T-cell (primary cell): ENCODE measurements at places on chromosomes 1 and 21. TPM values are rescaled to one million over a fixed set of nuclear protein-coding genes. Genes with fewer than 3 reads are reported as not detected.

Gene ANGPTL3
- total RNA-seq = not detected

Gene HSD3B2
- total RNA-seq = not detected

Gene SLAMF9
- total RNA-seq = not detected

Gene FCMR
- total RNA-seq = 275 TPM

Gene SH2D2A
- total RNA-seq = 42.8 TPM

Gene LY9
- total RNA-seq = 98.1 TPM

Gene ESRRG
- total RNA-seq = not detected

Gene DCST1
- total RNA-seq = 0.58 TPM

Gene RORC
- 11.6 TPM for total RNA-seq

Gene PLEKHG5
- total RNA-seq = 9.9 TPM

Gene PTCH2
- 1.3 TPM for total RNA-seq

Gene LCE1E
- total RNA-seq = not detected

DNA sequence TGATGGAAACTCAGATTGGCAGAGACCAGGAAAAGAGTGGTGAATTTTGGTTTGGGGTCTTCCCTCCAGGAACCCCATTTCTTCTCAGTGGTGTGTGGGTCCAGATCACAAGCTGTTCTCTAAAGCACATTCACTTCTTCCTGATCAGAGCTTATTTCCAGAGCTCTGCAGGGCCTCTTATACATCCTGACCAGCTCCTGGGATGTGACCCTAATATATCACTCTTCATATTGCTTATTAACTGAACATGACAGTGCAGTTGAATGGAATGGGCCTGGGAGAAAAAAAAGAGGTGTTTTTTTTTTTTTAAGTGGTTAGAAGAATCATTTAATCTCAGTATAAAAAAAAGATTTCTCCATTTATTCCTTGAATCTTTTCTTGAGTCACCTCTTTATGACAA lies 29.6 kb upstream of the DNM3 start:
- no peak for DNase-seq

DNA sequence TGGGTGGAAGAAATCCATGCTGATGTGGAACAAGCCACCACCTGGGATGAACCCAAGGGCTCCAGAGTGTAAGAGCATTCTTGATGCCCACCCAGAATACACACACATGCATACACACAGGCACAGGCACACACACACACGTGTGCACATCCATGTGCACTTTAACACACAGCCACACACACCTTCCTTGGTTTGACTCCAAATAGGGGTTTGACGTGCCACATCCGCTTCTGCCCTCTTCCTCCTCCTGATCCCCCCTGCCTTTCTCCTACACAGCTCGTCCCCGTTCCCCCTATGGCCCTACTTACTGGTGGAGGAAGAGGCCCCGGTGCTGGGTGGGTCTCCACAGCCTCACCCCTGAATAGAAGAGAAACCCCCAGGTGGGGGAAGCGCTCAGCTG lies 16.0 kb downstream of the SPATA21 start:
- no peak for DNase-seq

- no peak for DNase-seq
Observed at GRCh38 chr1:177032434-177032833, 132.1 kb downstream of the ASTN1 start.

- no peak for DNase-seq
Observed at GRCh38 chr1:95352767-95353166, 118.8 kb downstream of the RWDD3 start.

DNA sequence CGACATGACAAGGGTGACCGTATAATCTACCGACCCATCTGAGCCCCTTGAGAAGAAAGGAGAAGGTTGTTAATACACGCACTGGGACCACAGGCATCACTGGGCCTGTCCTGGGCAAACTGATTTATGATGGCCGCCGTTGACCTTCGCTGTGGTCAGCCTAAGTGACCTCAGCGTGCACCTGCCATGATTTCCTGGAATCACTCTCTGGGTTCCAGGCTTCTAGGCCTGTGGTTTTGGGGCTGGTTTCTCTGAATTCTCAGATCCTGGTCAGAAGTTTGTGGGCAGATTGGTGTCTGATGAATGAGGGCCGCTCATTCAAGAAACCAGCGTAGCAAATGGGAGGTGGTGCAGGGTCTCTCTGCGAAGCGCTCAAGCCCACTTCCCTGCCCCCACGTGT lies 64.0 kb downstream of the SIK1 start:
- no peak for DNase-seq

GRCh38 chr1:112505878-112506277 lies 2.9 kb upstream of the WNT2B start:
- DNase-seq = no peak

GRCh38 chr21:33518899-33519298 lies 23.0 kb downstream of the GART start:
- no peak for DNase-seq

DNA sequence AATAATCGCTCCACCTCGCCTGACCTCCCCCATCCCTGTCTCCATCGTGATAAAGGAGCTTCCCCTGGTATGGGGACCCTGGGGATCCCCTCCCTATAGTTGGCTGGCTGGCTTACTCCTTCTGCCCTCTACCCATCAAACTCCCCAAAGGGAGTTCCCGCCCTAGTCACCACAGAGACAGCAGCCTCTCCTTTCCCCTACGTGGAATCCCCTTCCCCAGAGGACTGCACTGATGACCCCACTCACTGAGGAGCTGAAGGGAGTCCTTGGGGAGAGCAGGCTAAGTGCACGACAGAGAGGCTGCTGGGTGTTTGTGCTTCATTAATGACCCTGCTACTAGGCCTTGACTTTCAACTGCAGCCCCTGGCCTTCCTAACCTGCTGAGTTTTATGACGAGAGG lies 1.9 kb downstream of the CADM3 start:
- no peak for DNase-seq

DNA sequence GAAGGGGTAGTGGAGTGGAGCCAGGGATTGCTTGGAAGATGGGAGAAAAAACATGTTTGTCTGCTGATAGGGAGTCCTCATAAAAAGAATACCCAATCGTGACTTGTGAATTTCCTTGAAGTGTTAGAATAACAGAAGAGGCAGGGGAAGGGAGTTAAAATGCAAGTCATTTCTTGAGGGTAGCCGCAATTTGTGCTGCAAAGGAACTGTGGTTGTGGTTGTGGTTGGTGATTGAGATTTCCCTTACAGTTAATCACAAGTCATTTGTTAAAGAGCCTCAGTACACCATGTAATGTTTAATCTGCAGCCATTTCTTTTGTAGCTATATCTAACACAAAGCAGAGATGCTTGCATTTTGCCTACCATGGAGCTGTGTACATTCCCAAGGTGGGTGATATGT lies 38.5 kb upstream of the EGLN1 start:
- DNase-seq = peak; percentile 40

DNA sequence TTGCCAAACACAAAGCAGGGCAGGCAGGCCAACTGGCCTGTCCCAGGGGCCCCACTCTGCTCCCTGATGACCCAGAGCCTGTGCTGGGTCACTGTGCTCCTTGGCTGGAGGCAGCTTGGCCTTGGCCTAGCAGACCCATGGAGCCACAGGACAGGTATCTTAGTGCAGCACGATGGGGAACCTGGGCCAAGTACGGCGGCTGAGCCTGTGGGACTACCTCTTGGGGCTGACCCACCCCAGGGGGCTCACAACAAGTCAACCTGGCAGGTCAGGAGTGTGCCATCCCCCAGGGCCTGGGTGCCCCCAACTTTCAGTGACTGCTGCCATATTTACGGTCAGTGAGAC lies 10.1 kb upstream of the FGR start:
- no peak for DNase-seq

DNA sequence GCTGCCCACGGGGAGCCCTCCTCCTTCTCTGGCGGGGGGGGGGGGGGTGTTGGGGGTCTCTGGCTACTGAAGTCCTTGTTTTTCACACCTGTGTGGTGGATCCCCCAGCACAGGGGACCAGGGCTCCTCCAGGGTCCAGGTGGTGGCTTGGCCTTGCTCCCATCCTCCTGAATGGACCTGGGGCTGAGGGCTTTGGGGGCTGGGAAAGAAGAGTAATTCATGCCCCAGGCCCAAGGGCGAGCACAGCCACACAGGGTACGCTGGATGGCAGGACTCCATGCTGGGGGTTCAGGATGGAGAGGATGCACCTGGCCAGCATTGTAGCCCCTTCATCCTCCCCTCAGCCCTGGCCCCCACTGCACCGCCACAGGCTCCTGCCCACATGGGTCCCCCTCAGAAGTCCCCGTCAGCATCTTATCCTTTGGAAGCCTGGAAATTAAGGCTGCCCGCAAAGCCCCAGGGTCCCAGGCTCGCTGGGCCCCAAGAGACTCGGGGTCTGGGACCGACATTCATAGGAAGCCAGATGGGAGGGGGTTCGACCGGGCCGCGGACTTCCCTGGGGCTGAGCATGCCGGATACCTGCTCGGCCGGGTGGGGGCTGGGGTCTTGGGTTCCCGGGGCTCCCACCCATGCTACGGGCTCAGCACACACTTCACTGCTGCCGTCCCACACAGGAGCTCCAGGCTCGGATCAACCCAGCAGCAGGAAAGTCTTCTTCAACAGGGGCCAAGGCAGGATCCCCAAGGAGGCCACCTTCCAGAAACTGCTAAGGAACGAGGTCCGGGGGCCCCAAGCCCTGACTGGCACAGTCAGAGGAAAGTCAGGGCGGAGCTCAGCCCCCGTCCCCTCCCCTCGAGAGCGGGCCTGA lies 49.0 kb upstream of the ACTRT2 start:
- DNase-seq = no peak

GRCh38 chr1:229507502-229507901 lies 639 bp downstream of the NUP133 start:
- DNase-seq = no peak

DNA sequence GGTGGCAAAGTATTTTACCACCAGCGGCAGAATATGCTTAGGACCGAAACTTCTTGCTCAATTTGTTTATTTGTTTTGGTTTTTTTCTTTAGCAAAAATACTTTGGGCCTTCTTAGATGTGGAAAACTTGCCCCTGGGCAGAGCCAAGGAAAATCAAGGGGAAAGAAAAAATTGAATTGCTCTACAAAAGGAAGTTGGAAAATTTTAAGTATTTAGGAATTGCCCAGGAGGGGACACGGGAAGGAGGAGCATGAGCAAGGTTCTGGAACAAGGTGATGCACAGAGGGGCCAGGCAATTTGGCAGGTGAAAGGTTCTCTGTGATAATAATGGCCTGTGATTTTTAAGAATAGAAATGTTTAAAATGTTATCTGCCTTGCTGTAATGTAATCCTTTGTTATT lies 28.6 kb downstream of the SGIP1 start:
- DNase-seq = no peak

DNA sequence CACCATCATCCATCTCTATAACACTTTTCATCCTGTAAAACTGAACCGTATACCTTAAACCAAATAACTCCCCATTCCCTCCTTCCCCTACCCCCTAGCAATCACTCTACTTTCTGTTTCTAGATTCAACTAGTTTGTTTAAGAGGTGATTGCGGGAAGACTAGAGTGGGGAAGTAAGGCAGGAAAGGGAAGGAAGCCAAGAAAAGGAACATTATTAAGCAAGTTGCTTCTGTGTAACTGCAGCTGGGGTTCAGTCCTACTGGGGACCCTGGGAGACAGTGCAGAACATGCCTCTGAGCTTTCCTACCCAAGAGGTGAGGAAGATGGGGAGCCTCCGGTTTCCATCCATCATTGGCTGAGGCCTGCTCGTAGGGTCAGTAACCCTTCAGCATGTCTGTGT lies 28.9 kb upstream of the H3-3A start:
- DNase-seq = no peak

GRCh38 chr1:7302873-7303272 lies 468.2 kb upstream of the VAMP3 start:
- DNase-seq = no peak

GRCh38 chr1:164930833-164931232 lies 371.8 kb downstream of the PBX1 start:
- no peak for DNase-seq
